ENCODE measurements at places on chromosomes 3 and 15.

DNA sequence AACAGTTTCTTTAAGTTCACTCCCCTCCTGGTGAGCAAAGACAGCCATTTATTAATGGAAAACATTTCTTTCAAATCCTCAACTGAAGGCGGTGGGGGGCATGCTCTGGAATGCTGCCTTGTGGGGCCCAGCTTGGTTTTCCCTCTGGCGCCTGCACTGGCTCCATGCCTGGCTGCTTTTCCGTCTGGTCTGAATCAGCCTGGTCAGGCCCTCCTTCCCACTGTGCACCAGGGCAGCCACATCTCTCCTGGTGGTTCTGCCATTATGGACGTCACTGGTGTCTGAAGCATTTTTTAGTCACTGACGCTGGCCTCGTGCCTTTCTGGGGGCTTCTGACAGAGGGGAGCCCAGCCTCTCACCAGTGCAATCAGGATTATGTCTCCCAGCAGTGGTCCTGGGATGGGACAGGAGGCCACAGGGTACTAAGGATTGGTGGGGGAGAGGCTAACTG lies 57.6 kb upstream of the APEH start:
- DNase-seq, result no peak

DNA sequence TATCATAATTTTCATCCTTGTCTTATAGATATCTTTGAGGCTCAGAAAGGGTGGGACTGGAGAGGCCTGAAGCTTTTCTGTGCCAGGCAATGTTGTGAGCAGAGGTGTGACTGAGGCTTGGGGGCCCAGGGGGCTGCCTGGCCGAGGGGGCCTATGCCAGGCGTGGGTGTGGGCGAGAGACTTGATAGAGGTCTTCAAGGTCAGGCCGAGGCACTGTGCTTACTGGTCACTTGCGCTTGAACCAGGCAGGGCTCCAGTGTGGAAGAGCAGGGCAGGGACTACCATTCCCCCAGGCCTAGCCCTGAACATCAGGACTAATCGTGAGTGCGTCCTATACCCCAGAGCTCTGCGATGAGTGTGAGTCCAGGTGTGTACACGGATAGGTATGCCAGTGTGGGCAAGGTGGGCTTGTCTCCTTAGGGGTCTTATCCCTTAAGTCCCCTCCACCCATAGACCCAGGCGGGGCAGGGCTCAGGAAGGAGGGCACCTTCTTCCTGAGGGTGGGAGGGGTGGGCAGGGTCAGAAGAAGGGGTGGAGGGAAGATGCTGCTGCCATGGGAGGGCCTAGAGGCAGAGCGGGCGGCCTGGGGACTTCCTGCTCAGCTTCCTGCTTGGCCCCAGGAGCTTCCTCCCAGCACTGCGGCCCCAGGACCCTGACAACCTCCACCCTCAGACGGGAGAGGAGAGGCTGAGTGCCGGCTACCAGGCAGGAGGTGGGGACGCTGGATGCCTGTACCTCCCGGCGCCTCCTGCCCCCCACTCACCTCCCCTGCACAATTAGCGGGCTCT lies 84.7 kb downstream of the LINGO1 start:
- no peak for DNase-seq

DNA sequence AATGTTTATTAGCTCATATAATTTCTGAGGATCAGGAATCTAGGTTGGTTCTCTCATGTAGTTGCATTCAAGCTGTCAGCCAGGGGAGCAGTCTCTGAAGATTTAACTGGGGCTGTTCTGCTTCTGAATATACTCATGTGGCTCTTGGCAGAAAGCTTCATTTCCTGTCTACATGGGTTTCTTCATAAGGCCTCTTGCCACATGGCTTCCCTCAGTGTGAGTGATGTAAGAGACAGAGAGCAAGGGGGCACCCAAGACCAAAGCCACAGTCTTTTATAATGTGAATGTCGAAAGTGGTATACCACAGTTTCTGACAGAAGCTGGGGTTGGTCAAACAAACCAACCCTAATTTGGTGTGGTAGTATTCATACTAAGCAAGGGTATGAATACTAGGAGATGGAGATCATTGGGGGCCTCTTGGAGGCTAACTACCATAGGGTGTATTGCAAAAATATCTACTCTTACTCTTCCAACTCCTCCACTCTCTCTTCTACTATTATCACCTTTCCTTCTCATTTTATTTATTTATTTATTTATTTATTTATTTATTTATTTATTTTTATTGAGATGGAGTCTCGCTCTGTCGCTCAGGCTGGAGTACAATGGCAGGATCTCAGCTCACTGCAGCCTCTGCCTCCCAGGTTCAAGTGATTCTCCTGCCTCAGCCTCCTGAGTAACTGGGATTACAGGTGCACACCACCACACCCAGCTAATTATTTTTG lies 123.8 kb downstream of the B3GALNT1 start:
- DNase-seq, result no peak

- no peak for DNase-seq
Measured at GRCh38 chr3:187767266-187768012, 22.2 kb upstream of the BCL6 start.

- no peak for DNase-seq
Measured at GRCh38 chr3:3618623-3619022, 180.6 kb upstream of the LRRN1 start.

GRCh38 chr15:100665570-100665969 lies 63.2 kb downstream of the ASB7 start:
- no peak for DNase-seq

GRCh38 chr3:140508550-140508949 lies 169.3 kb upstream of the TRIM42 start:
- DNase-seq, result no peak

DNA sequence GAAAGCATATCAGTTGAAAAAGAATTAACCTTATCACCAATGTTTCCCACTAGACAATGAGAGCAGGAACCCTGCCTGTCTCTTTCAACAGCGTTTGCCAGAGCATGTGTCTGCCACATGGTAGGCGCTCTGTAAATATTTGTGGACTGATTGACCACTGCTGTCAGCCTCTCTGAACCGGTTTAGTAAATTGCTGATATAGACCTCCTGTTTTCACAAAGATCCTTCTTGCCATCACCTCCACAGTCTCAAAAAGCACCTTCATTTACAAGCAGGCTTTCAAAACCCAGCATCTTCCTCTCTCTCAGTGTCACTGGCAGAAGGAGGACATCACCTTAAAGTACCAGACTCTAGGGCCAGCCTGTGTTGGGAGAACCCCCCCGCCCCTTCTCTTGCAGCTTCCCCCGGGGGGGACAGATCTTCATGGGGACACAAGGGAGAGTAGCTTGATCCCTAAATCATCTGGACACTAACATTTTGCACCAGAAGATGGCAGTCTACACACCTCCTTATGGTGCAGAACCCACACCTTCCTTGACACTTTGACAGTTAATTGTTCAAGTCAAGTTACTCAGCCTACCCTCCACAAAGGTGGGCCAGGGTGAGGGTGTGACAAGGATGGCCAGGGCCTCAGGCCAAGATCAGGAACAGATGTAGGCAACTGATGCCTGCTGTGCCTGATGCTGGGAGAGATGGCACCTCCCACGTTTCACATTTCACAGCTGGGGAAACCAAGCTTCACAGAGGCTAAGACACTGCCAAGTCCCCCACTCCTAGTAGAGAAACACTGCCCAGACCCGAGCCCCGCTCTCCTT lies 37.8 kb upstream of the USP3 start:
- DNase-seq, result peak; percentile 36

- DNase-seq, result no peak
Measured at GRCh38 chr3:127446756-127447155, 143.8 kb downstream of the TPRA1 start.

- DNase-seq, result no peak
Measured at GRCh38 chr3:54792584-54792983, 135.3 kb downstream of the LRTM1 start.

DNA sequence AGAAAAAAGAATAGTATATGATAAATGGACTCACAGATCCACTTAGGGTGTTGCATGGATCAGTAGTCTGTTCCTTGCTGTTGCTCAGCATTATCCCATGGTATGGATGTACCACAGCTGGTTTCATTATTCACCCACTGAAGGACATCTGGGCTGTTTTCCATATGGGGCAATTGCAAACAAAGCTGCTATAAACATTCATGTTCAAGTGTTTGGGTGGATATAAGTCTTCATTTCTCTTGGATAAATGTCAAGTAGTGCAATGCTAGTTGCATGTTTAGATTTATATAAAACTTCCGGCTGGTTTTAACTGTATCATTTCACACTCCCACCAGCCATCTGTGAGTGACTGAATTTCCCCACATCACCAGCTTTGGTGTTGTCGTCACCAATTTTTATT lies 137.7 kb downstream of the ASB7 start:
- DNase-seq, result no peak

DNA sequence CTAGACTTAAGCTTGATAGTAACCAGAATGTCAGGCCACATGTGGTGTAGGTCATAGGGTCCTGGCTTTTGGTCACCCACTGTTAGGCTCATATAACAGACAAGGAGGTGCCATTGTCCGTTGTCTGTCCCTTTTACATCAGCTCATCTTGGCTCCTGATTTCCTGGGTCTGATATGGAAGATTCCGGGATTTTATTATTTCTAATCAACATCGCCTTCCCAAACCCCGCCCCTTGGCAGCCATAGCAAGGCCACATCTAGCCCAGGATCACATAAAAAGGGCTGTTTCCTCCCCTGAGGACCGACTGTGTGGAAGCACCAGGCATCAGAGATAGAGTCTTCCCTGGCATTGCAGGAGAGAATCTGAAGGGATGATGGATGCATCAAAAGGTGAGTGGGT lies at the start of gene TGM4:
TGM4 (plus strand) TSS at position 301 of the 400 bp plus-strand sequence; CDS start at position 372, 71 bp downstream.
- no peak for DNase-seq

- no peak for DNase-seq
Measured at GRCh38 chr3:155785662-155786295, 20.3 kb downstream of the C3orf33 start.

- no peak for DNase-seq
Measured at GRCh38 chr3:54273791-54274190, 151.4 kb downstream of the CACNA2D3 start.

- no peak for DNase-seq
Measured at GRCh38 chr3:108548304-108548703, 37.9 kb upstream of the MYH15 start.

DNA sequence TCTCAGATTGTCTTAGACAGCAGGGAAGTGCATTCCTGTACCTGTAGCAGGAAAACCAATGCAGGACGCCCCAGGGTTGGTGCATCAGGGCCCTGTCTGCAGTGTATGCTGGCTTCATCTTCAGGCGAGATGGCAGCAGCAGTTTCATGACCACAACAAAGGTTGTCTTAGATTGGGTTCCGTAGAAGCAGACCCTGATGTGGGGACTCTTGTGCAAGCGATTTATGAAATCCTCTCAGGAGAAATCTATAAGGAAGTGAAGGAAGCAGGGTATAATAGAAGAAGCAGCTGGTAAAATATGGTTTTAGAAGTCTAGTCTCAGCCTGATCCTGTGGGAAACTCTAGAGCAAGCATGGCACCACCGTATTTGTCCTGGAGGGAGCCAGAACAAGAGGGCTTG lies 25.0 kb downstream of the DNAH1 start:
- no peak for DNase-seq

GRCh38 chr3:133447750-133448477 lies 48.1 kb downstream of the BFSP2 start:
- no peak for DNase-seq

DNA sequence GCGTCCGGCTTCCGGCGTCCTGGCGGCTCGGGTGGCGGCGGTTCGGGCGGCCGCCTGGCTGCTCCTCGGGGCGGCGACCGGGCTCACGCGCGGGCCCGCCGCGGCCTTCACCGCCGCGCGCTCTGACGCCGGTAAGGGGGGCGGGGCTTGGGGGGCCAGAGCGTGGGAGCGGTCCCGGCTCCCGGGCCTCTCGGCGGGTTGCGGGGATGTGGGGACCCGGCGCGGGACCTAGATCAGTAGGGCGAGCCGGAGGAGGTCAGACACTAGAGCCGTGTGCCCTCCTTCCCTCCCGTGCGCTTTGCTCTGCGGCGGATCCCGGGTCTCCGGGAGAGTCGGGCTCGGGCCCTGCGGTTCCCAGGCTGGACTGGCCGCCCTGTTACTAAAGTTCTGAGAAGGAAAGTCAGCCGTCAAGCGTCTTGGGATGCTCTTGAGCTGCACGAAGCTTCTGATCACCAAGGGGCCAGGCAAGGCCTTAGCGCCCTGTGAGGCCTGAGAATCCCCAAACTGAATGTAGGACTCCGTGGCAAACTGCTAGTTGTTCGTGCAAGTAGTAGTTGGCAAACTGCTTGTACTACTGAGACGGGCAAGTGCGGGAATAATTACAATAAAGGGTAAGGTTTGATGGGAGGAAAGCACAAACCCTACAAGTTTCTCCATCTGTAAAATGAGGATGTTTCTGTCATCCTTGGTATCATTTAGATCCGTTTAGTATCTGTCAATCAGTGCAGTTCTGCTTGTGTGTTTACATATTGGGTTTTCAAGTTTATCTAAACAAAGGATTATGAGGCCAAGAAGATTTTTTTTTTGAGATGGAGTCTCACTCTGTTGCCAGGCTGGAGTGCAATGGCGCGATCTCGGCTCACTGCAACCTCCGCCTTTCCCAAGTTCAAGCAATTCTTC lies 587 bp downstream of the PIGX start:
- peak; percentile 74 for DNase-seq

- DNase-seq, result no peak
Measured at GRCh38 chr3:63231643-63232042, 46.5 kb upstream of the SYNPR start.

DNA sequence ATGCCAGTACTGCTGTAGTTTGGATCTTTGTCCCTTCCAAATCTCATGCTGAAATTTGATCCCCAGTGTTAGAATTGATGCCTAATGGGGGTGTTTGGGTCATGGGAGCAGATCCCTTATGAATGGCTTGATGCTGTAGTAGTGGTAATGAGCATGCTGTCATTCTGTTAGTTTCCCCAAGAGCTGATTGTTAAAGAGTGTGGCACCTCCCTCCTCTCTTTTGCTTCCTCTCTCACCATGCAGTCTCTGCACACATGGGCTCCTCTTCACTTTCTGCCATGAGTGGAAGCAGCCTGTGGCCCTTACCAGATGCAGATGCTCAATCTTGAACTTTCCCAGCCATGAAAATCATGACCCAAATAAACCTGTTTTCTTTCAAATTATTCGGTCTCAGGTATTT lies 141.3 kb upstream of the DPPA4 start:
- DNase-seq, result no peak

DNA sequence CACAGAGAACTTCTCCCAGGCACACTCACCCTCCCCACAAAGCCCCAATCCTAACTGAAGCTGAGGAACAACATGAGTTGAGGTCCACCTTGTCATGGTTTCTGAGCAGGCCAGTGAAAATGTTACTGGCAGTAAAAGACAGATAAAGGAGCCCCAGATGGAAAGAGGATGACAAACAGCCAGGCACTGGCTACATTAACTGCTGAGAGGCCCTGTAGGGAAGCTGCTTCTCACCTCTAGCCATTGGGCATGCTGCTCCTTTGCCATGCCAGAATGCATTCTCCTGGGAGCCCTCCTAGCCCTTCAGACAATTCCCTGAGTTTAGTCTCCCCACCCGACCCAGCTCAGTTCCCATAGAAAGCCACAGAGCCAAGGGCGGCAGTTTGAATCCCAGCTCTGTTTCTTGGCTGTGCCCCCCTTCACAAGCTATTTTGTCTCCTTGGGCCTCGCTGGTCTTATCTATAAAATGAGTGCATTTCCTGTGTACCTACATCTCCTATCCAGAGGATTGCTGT lies 60.5 kb downstream of the LMCD1 start:
- DNase-seq, result no peak

DNA sequence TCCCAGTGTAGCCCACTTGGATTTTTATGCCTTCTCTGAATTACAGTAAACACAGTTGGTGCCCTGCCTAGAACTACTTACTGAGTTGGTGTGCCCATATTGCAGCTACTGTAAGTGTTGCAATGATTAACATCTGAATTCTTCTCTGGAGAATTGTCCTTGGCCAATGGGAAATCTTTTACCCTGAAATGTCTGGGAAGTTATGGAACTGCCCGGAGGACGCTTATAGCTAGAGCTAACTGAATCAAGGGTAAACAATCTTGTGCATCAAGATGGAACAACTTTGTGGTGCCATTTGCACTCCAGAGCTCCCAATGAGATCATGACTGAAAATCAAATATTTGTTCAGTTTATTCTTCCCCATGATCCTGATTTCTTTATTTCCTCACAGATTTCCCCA lies 246.7 kb upstream of the CBLB start:
- DNase-seq, result no peak
